ENCODE measurements at places on chromosomes 7 and 10. TPM values are rescaled to one million over a fixed set of nuclear protein-coding genes. Genes with fewer than 3 reads are reported as not detected.

NKX2-3 gene
- not detected for total RNA-seq

HOXA2 gene
- total RNA-seq = 0.39 TPM

KNDC1 gene
- total RNA-seq = under 0.01 TPM

CRPPA gene
- 1.1 TPM for total RNA-seq

OR2A14 gene
- total RNA-seq = not detected

PLPP4 gene
- total RNA-seq = not detected

Data from subcutaneous preadipocyte (primary cell).